Activated CD4-positive, CD25-positive, alpha-beta regulatory T cell (primary cell): ENCODE measurements at places on chromosomes 6 and 20.

- DNase-seq: no peak
Measured at GRCh38 chr6:42032366-42032765, 18.0 kb upstream of the TAF8 start.

DNA sequence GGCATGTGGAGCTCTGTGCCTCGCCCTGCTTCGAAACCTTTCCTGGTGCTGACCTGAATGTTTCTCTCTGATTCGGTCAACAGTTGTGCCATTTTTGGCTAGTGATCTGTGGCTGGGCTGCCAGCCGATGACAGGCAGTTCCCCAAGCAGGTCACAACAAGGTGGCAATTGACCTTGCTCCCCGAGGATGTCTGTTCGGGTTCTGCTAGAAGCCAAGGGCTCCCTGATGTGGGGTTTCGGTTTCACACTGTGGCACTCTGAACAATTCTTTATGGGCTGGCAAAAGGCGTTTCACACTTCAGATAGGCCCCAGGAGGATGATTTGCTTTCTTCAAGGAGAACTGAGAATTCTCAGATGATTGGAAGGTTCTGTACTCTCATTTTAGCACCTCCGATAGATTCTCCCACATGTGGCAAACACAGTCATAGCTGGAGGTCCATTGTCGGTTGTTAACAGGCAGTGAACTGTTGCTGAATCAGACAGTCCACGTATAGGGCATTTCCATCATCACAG lies 135.6 kb downstream of the SLC24A3 start:
- DNase-seq: no peak

GRCh38 chr6:147569788-147570187 lies 61.3 kb downstream of the SAMD5 start:
- no peak for DNase-seq

GRCh38 chr6:80771941-80772340 lies 665.5 kb downstream of the BCKDHB start:
- DNase-seq: no peak

DNA sequence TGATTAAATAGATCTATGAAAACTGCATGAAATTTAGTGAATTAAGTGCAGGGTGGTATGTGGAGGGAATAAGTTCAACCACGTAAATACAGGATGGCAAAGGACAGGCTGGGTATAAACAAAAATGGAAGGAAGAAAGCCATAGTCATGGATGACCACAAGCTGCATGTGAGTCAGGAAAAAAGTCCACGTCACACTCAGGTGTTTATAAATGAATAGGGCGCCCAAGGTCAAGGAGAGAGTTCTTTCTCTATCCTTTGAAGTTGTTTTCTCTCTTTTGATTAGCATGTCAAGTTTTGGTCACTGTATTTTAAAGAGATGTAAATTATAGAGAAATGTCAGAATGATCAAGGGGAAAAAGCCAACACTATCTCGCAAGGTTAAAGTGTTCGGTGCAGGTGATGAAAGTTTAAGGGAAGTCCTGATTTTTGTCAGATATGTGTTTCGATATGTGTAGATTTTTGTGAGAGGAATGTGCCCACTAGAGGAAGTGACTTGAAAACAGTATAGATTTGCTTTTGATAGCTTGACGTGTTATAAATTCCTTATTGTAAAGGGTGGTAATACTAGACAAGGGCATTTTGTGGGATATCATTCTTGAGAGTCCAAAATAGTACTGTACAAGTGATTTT lies 58.7 kb downstream of the MAP3K4 start:
- DNase-seq: no peak

DNA sequence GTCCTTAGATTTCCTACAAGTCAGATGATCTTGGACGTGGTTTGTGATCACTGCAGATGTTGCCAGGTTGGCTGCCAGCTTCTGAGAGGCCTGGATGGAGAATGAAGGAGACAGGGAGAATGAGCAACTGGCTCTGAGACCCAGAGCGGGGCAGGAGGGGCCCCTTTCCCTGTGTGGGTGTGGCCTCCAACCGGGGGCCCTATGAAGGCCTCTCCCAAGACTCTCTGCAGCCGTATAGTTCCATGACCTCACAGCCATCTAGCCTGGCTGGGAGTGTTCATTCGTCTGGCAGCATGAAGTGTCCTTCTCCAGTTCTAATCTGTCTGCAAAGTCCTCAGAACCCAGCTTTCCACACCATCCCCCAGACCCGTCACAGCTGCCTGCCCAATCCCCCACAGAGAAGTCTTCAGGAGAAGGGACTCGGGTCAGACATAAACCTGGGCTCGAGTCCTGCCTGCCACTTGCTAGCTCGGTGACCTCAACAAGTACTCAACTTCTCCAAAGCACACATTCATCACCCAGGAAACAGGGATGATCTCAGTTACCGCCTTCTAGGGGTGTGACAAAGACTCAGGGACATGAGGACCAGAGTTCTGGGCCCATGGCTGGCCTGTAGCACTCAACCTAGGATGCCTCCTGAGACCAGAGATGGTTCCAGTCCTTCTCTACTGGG lies 122.6 kb downstream of the EDN3 start:
- DNase-seq: no peak

DNA sequence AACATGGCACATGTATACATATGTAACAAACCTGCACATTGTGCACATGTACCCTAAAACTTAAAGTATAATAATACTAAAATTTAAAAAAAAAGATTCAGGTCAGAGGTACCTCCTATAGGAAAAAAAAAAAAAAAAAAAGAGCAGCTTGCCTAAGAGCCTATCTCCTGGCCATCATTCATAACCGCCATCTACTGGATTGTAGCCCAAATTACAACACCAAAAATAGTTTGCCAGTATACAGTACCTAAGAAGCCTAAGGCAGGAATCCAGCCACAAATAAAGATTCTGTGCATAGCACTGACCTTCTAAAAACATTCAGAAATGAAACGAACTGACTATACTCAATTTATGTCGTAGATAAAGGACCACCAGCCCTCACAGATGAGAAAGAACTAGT lies 438.4 kb upstream of the ADGRB3 start:
- no peak for DNase-seq

- no peak for DNase-seq
Measured at GRCh38 chr6:36821581-36822335, 17.5 kb downstream of the CPNE5 start.

GRCh38 chr20:2311329-2311728 lies 15.5 kb downstream of the TGM3 start:
- no peak for DNase-seq

GRCh38 chr20:14710951-14711350 lies 373.5 kb upstream of the FLRT3 start:
- no peak for DNase-seq

GRCh38 chr6:35411066-35411465 lies 41.1 kb upstream of the FANCE start:
- DNase-seq: no peak

- DNase-seq: no peak
Measured at GRCh38 chr6:150549007-150549406, 50.7 kb upstream of the PLEKHG1 start.

- DNase-seq: no peak
Measured at GRCh38 chr20:3839328-3839727, 7.3 kb upstream of the MAVS start.

GRCh38 chr6:149476789-149477455 lies 7.9 kb downstream of the ZC3H12D start:
- DNase-seq: no peak

DNA sequence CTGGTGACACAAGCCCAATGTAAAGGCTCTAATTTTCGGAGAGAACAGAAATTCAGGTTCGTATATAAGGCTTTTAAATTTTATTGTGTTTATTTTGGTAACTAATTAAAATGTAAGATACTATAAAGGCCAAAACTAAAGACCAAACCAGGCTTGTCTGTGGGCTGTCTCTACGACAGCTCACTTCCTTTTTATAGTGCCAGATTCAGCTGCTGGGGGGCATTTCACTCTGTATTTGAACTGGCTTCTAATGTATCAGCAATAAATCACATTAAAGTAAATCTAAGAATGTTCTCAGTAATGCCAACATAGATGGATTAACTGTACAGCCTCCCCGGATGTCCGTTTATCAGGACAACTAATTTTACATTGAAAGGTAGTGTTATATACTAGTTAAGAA lies 31.1 kb upstream of the STXBP5 start:
- no peak for DNase-seq

GRCh38 chr6:147467428-147467827 lies 41.1 kb upstream of the SAMD5 start:
- DNase-seq: no peak

- no peak for DNase-seq
Measured at GRCh38 chr6:148293181-148293995, 49.2 kb upstream of the SASH1 start.

GRCh38 chr20:62550087-62550632 lies 74.4 kb upstream of the GATA5 start:
- DNase-seq: no peak

DNA sequence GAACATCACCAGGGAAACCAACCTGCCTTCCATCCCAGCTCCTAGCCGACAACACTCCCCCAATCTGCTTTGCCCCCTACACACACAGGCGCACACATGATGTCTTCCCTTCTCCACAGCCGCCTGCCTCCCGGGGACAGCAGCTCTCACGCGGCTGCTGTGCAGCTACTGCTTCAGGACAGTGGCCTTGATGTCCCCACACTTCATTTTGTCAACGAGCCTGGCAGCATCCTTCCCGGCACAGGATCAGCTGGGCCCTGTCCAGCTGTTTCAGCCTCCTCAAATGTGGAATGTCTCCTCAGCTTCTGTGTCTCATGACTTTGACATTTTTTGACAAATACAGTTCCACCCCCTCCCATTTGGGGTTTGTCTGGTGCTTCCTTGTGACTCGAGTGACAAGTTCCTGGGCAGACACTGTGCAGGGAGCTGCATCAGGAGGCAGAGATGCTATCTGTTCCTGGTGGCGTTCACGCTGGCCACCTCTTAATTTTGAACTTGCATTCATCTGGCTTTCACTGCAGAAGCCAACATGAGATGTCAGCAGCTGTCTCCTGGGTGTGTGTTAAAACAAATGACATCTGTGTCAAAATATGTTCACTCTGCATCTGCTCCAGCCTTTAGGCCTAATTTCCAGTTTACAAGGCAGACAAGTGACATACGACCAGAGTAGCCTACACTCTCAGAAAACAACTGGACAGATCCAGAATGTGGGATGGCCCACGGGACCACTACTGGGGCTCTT lies 57.2 kb downstream of the GINS1 start:
- DNase-seq: no peak

GRCh38 chr6:45388328-45388727 lies 10.6 kb upstream of the SUPT3H start:
- no peak for DNase-seq

- DNase-seq: no peak
Measured at GRCh38 chr6:106773522-106773921, 144.1 kb downstream of the QRSL1 start.

DNA sequence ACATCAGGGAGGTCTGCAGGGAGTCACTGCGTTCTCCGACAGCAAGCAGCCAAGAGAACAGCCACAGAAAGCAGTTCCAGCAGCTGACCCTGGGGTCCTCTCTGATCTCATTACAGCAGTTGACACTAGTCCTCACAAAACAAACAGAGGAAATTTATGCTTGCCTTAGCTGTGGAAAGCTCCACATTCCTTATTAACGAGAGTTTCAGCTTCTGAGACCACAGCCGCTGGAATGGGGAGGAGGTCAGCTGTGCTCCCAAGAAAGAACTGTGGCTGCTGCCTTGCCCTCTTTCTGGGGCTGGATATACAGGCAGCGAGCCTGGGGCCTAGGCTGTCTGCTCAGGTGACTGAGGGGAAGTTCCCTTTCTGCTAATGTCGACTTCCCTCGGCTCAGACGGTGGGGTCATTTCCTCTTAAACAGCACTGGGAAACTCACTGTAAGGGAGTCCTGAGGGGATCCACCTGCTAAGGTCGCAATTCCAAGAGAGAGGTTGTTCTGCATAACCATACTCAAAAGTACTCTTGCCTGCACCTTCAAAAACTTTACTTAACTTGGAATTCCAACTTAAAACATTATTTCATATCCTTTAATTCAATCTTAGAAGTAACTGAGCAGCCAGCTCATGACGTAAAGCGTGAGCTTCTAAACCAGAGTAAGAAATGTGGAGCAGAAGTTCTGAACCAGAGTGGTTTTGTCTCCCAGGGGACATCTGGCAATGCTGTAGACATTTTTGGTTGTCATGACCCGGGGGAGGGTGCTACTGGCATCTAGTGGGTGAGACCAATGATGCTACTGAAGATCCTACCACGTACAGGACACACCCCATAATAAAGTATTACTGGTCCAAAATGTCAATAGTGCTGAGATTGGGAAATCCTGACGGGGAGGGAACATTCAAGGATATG lies 80.3 kb downstream of the BACH2 start:
- no peak for DNase-seq

DNA sequence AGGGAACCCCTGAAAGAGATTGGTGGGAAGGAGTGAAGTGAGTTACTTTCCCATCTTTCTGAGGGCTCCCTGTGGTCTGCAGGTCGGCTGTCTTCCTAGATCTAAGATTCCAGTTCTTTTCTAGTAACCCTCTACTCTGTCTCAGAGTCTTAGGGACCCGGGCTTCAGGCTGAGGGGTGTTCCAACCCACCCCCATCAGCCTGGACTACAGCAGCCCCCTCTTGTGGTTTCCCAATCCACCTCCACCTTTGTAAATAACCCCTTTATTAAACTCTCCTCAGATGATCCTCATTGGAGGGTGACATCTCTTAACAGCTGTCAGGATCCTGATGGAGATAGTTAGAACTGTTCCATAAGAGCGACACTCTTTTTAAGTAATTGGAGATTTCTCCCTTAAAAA lies 300.4 kb downstream of the LRFN2 start:
- DNase-seq: no peak

GRCh38 chr6:88810701-88811100 lies 152.7 kb downstream of the RNGTT start:
- no peak for DNase-seq

DNA sequence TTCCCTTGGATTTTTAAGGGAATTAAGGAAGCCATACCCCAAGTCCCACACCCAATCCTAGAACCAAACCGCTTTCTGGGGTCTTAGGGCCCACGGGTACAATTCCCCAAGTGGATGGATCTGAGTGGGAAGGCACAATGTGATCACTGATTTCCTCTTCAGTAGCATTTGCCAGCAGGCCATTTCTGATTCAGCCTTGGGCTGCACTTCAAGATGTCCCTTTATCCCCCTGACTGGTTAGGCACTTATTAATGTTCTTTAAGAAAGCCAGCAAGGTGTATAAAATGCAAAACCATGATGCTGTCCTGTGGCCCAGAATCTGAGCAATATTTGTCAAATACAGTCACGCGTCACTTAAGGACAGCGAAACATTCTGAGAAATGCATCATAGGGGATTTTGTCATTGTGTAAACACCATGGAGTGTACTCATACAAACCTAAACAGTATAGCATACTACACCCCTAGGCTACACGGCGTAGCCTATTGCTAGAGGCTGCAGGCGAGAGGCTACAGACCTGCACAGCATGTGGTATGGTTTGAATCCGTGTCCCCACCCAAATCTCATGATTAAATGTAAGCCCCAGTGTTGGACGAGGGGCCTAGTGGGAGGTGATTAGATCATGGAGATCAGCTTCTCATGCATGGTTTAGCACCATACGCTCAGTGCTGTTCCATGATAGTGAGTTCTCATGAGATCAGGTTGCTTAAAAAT lies 234.2 kb downstream of the NRN1 start:
- DNase-seq: no peak

GRCh38 chr6:116376149-116376548 lies 5.4 kb downstream of the DSE start:
- no peak for DNase-seq
